ENCODE measurements at places on chromosomes 12 and 14.

DNA sequence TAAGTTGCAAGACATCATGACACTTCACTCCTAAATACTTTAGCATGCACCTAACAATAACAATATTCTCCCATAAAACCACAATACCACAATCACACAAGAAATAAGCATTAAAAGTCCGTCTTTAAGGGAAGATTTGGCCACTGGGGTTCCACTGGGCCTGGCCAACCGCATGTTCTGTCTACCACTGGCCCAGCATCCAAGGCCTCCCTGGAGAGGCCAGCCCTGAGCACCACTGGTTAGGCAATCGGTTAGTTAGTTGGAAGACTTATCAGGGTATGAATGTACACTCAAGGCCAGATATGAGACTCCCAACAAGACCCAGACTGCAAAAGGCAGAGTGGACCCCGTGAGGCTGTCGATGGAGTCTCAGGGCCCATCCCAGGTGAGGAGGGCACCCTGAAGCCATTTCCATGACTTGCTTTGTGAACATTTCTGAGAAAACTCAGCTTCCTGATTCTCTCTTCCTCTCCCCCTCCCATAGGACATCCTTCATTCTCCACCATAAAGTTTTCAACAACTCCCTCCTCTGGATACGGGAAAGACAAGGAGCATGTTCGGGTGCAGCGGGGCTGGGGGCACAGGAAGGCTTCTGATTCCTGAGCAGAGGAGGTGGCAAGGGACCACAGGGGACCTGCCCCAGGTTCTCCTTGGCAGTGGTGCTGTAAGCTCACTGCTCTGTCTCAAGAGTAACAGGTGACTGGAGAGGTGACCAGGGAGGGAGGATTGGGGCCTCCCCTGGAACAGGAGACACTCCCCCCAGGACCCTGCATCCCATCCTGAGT, 5.9 kb downstream of the PXN start:
- H3K36me3 ChIP-seq, result peaks cover 33% of the 10 kb centered on the region
- H3K4me3 ChIP-seq, result peak overlapping the region; percentile 61
- H3K4me1 ChIP-seq, result peaks cover 88% of the 10 kb centered on the region
- H3K27ac ChIP-seq, result peak overlapping the region; percentile 29
- no peak for DNase-seq
- no peaks in the 10 kb centered on the region for H3K27me3 ChIP-seq

DNA sequence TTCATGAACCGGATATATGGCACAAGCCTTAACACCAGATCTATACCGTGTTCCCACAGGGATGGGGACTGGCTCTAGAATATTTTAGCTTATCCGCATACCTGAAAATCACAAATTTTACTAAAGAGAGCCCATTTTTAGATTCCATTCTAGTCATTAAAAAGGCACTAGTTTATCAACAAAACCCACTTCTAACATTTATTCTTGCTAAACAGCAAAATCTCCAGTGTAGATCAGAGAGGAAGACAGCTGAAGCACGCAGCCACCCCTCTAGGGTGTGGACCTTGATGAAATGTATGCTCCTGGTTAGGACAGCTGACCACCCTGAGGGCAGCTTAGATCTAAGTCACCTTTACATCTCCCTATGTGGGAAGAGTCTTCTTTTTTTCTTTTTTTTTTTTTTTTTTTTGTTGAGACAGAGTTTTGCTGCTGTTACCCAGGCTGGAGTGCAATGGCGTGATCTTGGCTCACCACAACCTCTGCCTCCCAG, 62.4 kb downstream of the EID3 start:
- H3K27me3 ChIP-seq, result peaks cover 9% of the 10 kb centered on the region
- no peaks in the 10 kb centered on the region for H3K4me1 ChIP-seq
- H3K27ac ChIP-seq, result no peak overlapping the region
- H3K4me3 ChIP-seq, result no peak overlapping the region

GRCh38 chr14:69922198-69922597, 43.0 kb downstream of the SMOC1 start:
- no peak overlapping the region for H3K27ac ChIP-seq
- no peak overlapping the region for H3K4me3 ChIP-seq
- H3K4me1 ChIP-seq, result no peaks in the 10 kb centered on the region
- H3K27me3 ChIP-seq, result peaks cover 58% of the 10 kb centered on the region
- DNase-seq, result no peak

DNA sequence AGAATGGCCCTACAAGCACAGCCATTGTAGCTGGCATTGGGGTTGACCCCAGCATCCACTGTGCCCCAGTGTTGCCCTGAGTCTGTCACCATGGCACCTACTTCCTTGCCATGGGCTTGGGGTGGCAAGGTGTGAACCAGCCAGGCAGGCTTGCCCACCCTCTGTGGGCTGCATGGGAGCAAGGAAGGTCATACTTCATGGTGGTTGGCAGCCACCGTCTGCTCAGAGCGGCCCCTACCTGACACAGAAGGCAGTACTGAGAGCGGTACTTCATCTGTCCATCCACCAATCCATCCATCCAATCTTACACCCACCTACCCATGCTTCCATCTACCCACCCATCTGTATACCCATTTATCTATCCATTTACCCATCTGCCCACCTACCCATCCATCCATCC, 160.1 kb downstream of the KIF26A start:
- no peak overlapping the region for H3K4me3 ChIP-seq
- H3K36me3 ChIP-seq, result peaks cover 12% of the 10 kb centered on the region
- H3K27me3 ChIP-seq, result peaks cover 22% of the 10 kb centered on the region
- no peak for DNase-seq

- H3K27ac ChIP-seq, result no peak overlapping the region
- H3K4me1 ChIP-seq, result peaks cover 10% of the 10 kb centered on the region
- H3K4me3 ChIP-seq, result no peak overlapping the region
- no peak for DNase-seq
Measured at GRCh38 chr14:59969319-59969718, 49.4 kb downstream of the LRRC9 start.

GRCh38 chr12:101619858-101620761, 25.3 kb downstream of the MYBPC1 start:
- no peak overlapping the region for H3K27ac ChIP-seq
- no peak for DNase-seq
- peaks cover 11% of the 10 kb centered on the region for H3K4me1 ChIP-seq
- no peaks in the 10 kb centered on the region for H3K36me3 ChIP-seq
- peaks cover 11% of the 10 kb centered on the region for H3K27me3 ChIP-seq

- DNase-seq, result no peak
- H3K27ac ChIP-seq, result no peak overlapping the region
- peaks cover 65% of the 10 kb centered on the region for H3K27me3 ChIP-seq
- peaks cover 2% of the 10 kb centered on the region for H3K36me3 ChIP-seq
- peaks cover 15% of the 10 kb centered on the region for H3K4me1 ChIP-seq
- H3K4me3 ChIP-seq, result no peak overlapping the region
Measured at GRCh38 chr14:103143506-103143905, 20.2 kb downstream of the TNFAIP2 start.

DNA sequence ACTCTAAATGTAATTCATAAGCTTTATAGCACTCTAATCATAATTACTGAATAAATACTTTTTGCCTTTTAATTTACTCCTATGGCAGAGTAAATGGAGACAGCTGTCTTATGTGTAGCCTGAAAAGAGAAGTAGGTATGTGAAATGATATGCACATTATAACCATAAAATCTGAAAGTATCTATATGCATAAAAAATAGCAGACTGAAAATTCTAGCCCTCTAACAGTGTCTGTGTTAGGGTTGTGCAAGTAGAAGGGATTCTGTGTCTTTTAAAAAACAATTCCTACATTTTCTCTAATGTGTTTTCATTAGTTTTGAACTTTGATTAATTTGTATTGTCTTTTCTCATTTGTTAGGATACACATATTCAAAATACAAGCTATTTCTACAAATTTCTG, 94.9 kb downstream of the TXNDC16 start:
- no peak overlapping the region for H3K27ac ChIP-seq
- no peak for DNase-seq
- no peaks in the 10 kb centered on the region for H3K4me1 ChIP-seq
- no peaks in the 10 kb centered on the region for H3K27me3 ChIP-seq
- no peak overlapping the region for H3K4me3 ChIP-seq

GRCh38 chr12:32418903-32419519, 19.7 kb downstream of the FGD4 start:
- H3K4me1 ChIP-seq, result no peaks in the 10 kb centered on the region
- H3K36me3 ChIP-seq, result peaks cover 3% of the 10 kb centered on the region
- H3K27ac ChIP-seq, result no peak overlapping the region
- H3K4me3 ChIP-seq, result no peak overlapping the region

DNA sequence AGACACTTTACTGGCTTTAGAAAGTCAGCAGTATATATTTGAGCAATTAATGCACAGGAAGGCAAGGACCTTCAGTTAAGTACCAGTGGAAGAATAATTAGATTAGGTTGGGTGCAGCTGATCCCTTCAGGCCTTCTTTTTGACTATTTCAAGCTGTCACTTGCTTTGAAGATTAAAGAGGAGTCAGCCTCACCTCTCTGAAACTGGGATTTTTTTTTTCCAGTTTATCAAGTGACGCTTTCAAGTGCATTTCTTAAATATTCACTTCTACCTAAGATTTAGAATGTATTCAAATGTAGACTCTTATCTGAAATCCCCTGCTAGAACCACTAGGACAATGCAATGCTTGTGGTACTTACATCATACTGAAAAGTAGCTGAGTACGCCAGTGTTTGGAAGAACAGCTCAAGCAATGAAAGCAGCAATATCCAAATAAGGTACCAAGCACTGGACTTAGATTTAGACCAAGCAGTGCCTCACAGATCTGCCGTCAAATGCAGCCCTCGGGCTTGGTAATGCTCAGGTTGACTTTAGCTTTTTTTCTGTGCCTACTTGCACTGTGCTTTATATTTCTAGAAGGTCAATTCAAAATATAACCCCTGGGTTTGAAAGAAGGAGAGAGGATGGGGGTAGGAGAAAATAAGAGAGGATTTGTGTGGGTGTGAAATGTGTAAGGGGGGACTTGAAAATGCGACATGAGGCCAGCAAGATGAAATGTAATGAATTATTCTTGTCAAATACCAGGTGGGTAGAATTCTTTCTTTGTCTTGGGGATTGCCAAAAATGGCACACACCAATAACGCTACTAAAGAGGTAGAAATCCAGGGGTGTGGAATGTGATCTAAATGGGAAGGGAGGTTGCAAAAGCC, 3.7 kb upstream of the FERMT2 start:
- H3K4me1 ChIP-seq, result peaks cover 15% of the 10 kb centered on the region
- no peak overlapping the region for H3K27ac ChIP-seq
- H3K4me3 ChIP-seq, result no peak overlapping the region
- H3K27me3 ChIP-seq, result peaks cover 25% of the 10 kb centered on the region
- no peaks in the 10 kb centered on the region for H3K36me3 ChIP-seq

DNA sequence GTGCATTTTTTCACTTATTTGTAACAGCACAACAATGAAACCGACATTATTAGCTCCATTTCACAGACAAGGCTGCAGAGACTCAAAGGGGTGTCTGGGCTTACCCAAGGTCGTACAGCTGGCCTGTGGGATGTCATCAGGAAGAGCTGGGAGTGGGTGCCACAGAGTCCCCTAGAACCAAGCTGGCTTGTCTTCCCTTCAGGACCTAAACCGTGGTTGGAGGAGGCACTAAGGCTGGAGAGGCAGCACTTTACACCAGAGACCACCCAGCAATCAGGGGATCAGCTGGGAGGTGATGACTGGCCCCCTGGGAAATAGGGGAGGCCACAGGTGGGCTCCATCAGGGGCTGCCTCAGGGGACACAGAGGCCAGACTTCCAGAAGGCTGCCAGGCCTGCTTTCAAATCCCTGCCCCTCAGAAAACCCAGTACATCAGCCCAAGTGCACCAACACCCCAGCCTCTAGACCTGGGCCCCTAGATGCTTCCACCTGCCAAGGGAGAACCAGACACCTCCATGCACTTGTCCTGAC, 28.3 kb downstream of the DIO3 start:
- no peak overlapping the region for H3K4me3 ChIP-seq
- no peak for DNase-seq
- H3K36me3 ChIP-seq, result no peaks in the 10 kb centered on the region
- peaks cover 14% of the 10 kb centered on the region for H3K4me1 ChIP-seq

GRCh38 chr14:42229294-42229693, 622.6 kb downstream of the LRFN5 start:
- no peaks in the 10 kb centered on the region for H3K4me1 ChIP-seq
- H3K4me3 ChIP-seq, result no peak overlapping the region
- DNase-seq, result no peak

- no peak for DNase-seq
- no peaks in the 10 kb centered on the region for H3K4me1 ChIP-seq
- H3K27ac ChIP-seq, result no peak overlapping the region
- no peaks in the 10 kb centered on the region for H3K36me3 ChIP-seq
Measured at GRCh38 chr12:99609455-99610181, 37.9 kb upstream of the GARIN6 start.

DNA sequence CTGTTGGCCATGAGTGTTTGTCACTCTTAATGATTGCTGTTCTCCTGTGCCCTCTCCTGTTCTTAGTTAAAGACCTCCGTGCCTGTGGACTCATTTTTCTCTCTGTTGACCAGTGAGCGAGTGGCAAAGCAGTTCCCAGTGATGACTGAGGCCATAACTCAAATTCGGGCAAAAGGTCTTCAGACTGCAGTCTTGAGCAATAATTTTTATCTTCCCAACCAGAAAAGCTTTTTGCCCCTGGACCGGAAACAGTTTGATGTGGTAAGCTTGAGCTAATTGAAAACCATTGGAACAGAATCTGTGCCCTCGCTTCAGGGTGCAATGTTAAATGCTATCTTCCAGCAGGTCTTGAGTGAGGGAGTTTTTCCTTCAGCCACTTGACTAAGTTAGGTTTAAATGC, 19.8 kb downstream of the ACAD10 start:
- H3K4me3 ChIP-seq, result no peak overlapping the region
- DNase-seq, result no peak
- H3K4me1 ChIP-seq, result peaks cover 5% of the 10 kb centered on the region
- H3K27ac ChIP-seq, result no peak overlapping the region
- H3K27me3 ChIP-seq, result no peaks in the 10 kb centered on the region

DNA sequence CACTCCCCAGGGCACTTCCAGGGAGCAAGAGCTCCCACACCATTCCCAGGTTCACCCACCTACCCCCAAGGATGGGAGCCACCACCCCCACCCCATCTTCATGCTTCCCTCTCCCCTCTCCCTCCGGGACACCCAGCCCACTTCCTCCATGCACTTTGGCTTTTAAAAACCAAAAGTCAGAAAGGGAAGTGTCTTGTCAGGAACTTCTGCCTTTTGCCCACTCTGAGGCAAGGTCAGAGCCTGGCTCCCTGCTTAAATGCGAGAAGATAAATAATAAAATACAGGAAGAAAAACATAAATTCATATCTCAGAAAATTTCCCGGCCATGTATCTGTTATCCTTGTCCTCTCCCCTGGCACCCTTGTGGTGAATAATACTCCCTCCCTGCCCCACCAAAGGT, 81.6 kb downstream of the PTGER2 start:
- no peak for DNase-seq
- peaks cover 10% of the 10 kb centered on the region for H3K4me1 ChIP-seq
- no peak overlapping the region for H3K4me3 ChIP-seq
- no peaks in the 10 kb centered on the region for H3K27me3 ChIP-seq

DNA sequence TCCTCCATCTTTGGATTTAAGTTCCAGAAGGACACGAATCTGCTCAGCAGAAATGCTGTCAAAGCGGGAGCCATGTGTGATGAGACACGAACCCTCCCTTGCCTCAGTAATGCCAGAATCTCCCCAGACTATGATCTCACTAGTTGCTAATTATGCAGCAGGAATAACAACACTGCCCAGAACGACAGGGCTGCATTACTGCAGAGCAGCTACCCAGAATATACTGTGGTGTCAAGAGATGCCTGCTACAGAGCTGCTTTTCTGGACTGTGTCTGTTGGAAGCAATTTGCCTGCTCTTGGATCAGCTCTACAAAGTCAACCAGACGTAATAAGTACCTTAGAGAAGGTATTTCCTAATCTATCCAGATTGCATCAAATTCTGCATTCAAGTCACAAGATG, 5.5 kb downstream of the CSRNP2 start:
- H3K36me3 ChIP-seq, result peaks cover 20% of the 10 kb centered on the region
- H3K4me1 ChIP-seq, result peaks cover 27% of the 10 kb centered on the region
- no peaks in the 10 kb centered on the region for H3K27me3 ChIP-seq
- no peak overlapping the region for H3K27ac ChIP-seq

- no peak for DNase-seq
- no peak overlapping the region for H3K27ac ChIP-seq
- H3K36me3 ChIP-seq, result no peaks in the 10 kb centered on the region
- H3K27me3 ChIP-seq, result peaks cover 24% of the 10 kb centered on the region
Measured at GRCh38 chr14:74917646-74918081, 5.4 kb downstream of the RPS6KL1 start.
